ENCODE measurements at places on chromosomes 2 and 18.

DNA sequence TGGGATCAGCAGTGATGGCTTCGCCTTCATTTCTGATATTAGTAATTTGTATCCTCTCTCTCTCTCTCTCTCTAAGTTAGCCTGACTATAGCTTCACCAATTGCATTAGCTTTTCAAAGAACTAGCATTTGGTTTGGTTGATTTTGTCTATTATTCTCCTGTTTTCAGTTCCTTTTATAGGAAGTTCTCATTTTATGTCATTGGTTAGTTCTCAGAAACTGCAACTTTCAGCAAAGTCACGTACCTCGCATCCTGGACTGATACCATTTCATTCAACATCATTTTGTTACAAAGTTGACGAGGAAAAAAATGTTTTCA lies 450.8 kb downstream of the EIPR1 start:
- no peak for DNase-seq

DNA sequence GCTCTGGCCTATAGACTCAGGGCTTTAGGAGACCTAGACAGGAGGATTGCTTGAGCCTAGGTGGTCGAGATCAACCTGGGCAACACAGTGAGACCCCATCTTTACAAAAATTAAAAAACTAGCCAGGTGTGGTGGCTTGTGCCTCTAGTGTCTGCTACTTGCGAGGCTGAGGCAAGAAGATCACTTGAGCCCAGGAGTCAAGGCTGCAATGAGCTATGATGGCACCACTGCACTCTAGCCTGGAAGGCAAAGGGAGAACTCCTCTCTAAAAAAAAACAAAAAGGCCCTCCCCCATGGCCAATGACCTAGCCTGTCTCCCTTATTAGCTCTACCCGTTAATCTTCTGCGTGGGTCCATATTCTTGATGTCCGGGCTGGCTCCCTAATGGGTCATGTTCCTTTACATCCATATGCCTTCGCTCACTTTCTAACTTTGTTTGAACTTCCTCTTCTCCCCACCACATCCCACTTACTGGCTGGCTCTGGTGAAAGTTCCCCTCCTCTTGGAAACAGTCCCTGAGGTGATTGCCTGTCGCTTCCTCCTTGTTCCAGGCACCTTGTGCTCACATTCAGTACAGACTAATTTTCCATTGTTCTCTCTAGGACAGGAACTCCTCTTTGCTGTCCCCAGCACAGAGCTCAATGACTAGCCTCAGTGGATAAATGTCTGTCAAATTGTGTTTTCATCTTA lies 103.0 kb downstream of the AFF3 start:
- DNase-seq, result no peak

DNA sequence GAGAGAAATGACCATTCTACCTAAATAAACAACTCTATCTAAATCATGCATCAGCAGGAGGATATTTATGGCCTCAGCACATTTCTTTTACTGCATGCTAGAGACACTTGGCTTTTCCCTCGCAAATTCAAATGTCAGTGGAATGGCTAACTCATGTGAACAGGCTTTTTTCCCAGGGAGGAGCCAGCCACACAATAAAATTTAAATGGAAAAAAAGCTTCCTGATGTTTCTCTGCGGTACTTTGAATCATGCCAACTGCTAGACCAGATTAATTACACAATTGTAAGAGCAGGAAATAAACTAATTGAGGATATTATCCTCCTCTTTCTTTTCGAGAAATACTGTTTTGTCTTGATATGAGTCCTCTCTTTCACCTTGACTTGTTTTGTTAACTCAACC lies 676.3 kb downstream of the IRS1 start:
- no peak for DNase-seq

DNA sequence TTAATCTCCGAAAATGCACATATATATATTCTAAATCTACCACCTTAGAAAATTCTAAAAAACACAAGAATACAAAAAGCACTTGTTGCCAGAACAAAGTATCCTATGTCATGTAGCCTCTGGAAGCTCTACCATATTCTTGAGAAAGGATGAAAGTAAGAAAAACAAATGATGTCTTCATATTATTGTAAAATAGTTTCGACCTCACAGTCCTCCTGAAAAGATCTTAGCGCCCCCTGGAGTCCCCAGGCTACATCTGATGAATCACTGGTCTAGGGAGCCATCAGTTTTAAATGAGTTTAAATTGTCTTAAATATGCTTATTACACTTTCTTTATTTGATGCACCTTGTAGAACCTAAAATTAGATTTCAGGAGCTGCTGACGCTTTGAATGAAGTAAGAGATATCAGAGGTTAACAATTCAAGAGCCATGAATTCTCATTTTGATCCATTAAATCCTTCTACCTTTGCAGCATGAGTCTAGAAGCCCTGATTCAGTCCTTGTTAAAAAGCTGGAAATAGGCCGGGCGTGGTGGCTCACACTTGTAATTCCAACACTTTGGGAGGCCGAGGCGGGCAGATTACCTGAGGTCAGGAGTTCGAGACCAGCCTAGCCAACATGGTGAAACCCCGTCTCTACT lies 138.8 kb downstream of the MCFD2 start:
- peak; percentile 50 for DNase-seq

DNA sequence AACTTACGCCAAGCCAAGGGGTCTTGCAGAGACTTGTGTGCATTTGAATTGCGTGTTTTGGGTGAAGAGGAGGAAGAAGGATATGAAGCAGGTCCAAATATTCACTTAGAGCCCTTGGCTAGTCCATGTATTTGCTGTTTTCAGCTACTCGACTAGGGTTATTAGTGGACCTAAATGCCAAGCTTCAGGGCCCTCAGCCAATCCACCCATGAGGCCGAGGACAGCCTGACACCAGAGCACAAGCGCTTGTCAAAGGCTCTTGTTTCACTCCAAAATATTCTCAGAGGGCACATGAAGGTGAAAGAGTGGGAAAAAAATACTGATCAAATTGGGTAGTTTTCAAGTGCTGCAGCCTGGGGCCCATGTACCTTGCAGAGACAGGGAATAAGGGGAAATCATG lies 174.8 kb upstream of the ACAA2 start:
- no peak for DNase-seq

- no peak for DNase-seq
These were observed 2071.3 kb upstream of the CELF4 start for GRCh38 chr18:39636931-39637330.

DNA sequence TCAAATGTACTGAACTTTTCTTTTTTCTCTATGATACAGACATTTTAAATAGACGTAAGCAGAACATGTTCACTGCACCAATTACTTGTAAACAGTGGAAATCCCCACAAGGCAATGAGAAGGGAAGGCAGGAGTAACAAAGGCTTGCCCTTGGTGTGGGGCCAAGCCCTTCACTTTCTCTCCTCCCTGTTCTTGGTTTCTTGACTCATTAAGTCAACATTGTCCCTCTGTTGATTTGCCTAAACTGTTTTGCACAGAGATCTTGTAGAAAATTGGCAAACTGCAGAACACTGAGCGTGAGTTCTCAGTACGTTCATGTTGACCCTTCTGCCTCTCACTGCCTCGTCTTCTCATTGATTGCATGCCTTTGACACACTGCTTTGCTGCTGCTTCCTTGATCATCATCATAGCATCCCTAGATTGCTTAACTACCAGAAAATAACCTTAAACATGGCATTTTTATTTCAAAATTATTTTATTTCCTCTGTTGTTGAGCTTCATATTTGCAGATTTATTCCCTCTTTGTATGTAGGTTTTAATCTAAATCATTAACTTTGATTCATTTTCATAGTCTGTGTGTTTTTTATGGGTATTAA lies 257.7 kb downstream of the PTGR3 start:
- no peak for DNase-seq

DNA sequence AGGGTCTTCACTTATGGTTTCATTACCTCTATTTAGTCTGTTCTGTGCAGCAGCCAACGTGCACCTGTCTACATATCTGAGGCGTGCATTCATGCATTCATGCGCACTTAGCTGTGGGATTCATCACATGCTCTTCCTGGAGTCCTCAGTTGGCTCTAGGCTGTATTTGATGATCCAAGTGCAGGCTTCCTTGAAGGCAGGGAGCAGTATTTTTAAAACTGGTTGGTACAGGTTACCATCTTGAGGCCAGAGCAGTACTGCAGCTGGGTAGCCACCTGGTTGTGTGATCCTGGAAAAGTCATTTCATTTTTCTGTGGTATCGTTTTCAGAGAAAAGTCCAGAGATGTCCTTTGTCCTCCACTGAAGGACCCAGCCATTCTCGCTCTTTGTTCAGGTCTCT lies 109.8 kb downstream of the EN1 start:
- no peak for DNase-seq

DNA sequence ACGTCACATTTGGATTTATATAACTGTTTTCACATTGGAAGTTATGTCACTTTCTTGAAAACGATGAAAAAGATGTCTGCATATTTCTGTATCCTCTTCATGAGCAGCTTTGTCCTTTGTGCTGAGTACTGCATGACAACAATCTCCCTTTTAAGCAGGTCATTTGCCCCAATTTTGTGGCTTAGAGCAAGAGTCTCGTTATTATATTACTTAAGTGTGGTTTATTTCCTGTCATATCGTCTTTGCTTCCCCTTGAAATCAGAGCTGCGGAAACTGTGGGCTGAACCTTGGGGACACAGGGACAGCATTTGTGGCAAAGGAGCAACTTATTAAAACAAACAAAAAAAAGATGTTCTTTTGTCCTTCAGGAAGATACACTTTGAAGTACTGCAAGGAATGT lies 254.0 kb upstream of the DSEL start:
- DNase-seq, result no peak

DNA sequence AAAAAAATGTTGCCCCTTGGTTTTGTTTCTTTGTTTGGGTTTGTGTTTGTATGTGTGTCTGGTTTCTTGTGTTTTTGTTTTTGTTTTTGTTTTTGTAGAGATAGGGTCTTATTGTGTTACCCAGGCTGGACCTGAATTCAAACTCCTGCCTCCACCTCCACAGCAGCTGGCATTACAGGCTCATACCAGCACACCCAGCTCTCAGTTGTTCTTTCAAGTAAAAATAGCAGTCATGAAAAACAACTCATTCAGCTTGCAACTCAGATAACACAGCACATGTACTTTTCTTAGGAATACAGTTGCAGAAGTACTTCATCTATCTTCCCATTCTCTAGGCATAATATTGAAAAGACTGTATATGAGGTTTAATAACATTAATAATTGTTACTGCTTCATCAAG lies 37.0 kb downstream of the ZC3H8 start:
- DNase-seq, result no peak

DNA sequence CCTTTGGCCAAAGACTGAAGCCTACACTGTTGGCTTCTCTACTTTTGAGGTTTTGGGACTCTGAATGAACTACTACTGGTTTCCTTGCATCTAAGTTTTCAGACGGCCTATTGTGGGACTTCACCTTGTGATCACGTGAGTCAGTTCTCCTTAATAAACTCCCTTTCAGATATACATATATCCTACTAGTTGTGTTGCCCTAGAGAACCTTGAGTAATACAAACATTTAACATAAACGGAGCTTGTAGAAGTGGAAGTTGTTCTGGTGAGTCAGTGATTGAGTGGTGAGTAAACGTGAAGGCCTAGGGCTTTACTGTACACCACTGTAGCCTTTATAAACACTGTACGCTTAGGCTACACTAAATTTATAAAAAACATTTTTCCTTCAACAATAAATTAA lies 107.2 kb upstream of the CDH2 start:
- no peak for DNase-seq

DNA sequence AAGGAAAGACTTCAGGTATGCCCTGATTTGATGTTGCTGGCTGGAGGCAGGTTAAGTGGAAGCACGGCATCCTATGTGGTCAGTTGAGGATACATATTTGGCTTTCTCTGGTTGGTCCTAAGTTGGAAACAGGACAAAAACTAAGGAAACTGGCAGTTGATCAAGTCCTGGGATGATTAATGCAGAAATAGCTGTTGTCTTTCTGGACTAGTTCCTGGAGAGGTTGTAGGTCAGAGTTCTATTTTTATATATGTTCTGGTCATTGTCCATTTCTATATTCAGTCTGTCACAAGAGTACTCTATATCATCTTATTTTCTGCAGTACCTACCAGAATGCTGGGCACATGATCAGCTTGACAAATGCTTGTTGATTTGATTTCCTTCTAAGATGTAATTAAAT lies 4.0 kb upstream of the SLC35F5 start:
- DNase-seq, result no peak

DNA sequence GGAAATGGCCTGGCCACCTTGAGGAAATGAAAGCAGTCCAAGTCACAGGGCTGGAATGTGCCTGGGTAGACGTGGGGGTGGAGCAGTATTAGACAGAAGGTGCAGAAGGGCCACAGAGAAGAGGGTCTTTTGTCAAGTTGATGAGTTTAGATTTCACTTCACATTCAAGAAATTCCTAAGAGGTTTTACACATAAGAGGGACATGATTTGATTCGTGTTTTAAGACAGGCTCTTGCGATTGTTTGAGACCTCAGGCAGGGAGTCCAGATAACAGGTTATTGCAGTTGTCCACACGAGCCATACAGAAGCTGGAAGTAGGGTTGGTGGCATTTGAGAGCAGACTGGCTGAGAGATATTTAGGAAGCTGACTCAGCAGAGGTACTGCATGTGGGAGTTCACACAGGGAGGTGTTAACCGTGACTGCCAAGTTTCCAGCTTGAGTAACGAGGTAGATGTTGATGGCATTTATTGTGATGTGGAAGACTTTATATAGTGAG lies 64.6 kb downstream of the NEB start:
- DNase-seq, result no peak

GRCh38 chr18:65326805-65327204 lies 424.0 kb upstream of the CDH7 start:
- peak; percentile 6 for DNase-seq

- no peak for DNase-seq
These were observed 2.7 kb upstream of the COL3A1 start for GRCh38 chr2:188971432-188971861.

GRCh38 chr18:12308386-12309100 lies 502 bp downstream of the TUBB6 start:
- DNase-seq, result peak; percentile 74

DNA sequence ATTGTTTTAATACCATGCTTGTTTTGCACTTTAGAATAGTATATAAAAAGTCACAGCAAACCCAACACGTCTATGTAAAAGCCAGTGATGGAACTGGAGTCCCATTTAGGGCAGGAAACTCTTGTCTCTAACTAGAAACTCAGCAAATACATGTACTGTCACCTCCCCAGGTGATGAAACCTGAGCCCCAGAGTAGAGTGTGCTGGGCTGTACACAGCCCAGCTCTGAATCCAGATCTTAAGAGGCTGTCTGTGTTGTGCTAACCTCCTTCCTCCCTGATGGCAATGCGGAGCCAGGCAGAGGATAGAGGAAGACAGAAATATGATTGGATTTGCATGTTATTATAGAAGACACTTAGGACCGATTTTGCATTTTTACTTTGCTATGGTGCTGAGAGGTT lies 317.5 kb upstream of the TRIB2 start:
- DNase-seq, result no peak

DNA sequence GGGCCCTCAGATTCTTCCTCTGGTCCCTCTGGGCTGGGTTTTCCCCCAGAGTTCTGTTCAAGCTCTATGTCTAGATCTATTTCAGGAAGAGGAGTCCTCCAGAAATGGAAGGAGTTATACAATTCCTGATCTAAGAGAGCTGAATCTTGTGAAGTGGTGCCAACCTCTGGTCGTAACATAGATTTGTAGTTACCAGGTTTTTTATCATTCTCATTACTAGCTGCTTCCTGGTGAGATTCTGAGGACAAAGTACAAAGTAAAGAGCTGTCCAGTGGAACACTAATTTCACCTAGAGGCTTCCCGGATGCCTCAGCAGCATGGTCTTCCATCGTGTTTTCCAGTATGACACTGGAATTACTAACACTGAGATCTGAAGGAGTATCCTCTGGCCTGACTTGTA lies 44.1 kb downstream of the PPP4R1 start:
- DNase-seq, result no peak

GRCh38 chr2:15561574-15562344 lies 625 bp upstream of the NBAS start:
- DNase-seq, result peak; percentile 40

GRCh38 chr2:38610851-38611801 lies 8.4 kb upstream of the HNRNPLL start:
- DNase-seq, result no peak
